Gastroesophageal sphincter (tissue), 4 donors: ENCODE measurements at places on chromosomes 11 and 22.

GRCh38 chr11:61552108-61552635 is 28.7 kb downstream of the SYT7 start:
- no peak for ATAC-seq
- H3K27me3 ChIP-seq: peaks cover 100% of the 10 kb centered on the region
- no peak overlapping the region for H3K4me3 ChIP-seq

GRCh38 chr11:63904743-63905142 is 12.2 kb downstream of the RCOR2 start:
- peaks cover 3% of the 10 kb centered on the region for H3K36me3 ChIP-seq
- no peak overlapping the region for H3K27ac ChIP-seq
- H3K27me3 ChIP-seq: no peaks in the 10 kb centered on the region
- ATAC-seq: no peak
- no peaks in the 10 kb centered on the region for H3K4me1 ChIP-seq

DNA sequence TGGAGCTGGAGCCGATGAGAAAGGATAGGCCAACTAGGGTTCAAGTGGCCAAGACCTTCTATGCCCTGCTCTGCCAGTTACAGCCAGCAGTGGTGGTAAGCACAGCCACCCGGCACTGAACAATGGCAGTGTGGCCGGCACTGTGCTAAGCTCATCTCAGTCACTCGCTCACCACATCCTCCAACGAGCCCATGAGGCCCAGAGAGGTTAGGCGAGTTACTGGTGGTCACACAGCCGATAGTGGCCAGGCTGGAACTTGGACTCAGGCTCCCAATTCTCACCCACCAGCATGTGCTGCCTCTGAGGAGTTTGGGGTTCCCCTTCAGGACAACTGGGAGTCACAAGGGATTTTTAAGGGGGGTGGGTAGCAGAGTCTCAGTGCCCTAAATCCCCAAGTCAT is 66.4 kb downstream of the IGLL1 start:
- no peaks in the 10 kb centered on the region for H3K27me3 ChIP-seq
- no peak overlapping the region for H3K4me3 ChIP-seq
- H3K4me1 ChIP-seq: peaks cover 58% of the 10 kb centered on the region
- peak overlapping the region; percentile 80 for H3K27ac ChIP-seq
- no peaks in the 10 kb centered on the region for H3K36me3 ChIP-seq

DNA sequence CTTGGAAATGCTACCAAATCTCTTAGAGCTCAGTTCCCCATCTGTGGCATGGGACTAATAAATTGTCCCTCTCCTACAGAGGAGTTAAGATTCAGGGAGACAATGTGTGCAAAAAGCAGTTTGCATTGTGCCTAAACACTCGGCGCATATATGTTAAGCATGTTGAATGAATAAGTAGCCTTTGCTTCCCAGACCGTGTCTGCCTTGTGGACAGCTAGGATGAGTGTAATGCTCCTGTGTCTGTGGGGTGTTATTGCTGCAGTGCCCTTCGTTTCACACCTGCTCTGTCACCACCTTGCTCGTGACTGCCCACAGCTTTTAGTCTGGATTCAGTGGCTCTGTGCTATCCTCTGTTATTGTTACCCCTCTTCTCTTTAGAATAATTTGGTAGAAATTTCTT is 14.1 kb downstream of the ENDOD1 start:
- no peak overlapping the region for H3K27ac ChIP-seq
- H3K4me1 ChIP-seq: no peaks in the 10 kb centered on the region
- no peaks in the 10 kb centered on the region for H3K27me3 ChIP-seq
- ATAC-seq: no peak
- H3K4me3 ChIP-seq: no peak overlapping the region
